NCI-H1436 treated with DMSO at 0.1 percent for 48 hours (cell line): ENCODE measurements at places on chromosomes 2 and 18.

DNA sequence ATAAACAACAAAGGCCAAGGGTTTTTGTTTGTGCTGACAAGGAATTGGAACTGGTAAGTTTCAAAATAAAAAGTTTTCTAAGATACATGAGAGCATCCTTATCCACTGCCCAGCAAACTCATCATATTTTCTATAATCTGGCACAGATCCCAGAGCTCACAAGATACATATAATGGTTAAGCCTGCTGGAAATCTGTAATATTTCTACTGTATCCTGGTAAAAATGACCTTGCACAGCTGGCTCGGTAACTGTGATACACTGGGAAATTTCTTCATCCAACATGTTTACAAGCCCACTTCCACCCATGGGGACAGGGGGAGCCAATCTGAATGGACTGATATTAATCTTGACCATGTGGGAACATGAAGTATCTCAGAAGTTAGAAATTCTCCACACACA is 425.4 kb upstream of the MMADHC start:
- DNase-seq = no peak

- no peak for DNase-seq
Measured at GRCh38 chr2:223465793-223466192, 136.4 kb downstream of the SCG2 start.

- DNase-seq = no peak
Measured at GRCh38 chr2:134284119-134284670, 30.3 kb downstream of the MGAT5 start.

GRCh38 chr2:100321866-100322820 is at the start of gene LONRF2:
Gene LONRF2, minus strand, starts transcription at chr2:100322501. Its CDS starts 408 bp downstream, at chr2:100322093.
- DNase-seq = no peak

GRCh38 chr2:159094173-159094737 is 125.8 kb downstream of the TANC1 start:
- DNase-seq = no peak

- DNase-seq = no peak
Measured at GRCh38 chr2:86274265-86274917, 63.0 kb downstream of the REEP1 start.

DNA sequence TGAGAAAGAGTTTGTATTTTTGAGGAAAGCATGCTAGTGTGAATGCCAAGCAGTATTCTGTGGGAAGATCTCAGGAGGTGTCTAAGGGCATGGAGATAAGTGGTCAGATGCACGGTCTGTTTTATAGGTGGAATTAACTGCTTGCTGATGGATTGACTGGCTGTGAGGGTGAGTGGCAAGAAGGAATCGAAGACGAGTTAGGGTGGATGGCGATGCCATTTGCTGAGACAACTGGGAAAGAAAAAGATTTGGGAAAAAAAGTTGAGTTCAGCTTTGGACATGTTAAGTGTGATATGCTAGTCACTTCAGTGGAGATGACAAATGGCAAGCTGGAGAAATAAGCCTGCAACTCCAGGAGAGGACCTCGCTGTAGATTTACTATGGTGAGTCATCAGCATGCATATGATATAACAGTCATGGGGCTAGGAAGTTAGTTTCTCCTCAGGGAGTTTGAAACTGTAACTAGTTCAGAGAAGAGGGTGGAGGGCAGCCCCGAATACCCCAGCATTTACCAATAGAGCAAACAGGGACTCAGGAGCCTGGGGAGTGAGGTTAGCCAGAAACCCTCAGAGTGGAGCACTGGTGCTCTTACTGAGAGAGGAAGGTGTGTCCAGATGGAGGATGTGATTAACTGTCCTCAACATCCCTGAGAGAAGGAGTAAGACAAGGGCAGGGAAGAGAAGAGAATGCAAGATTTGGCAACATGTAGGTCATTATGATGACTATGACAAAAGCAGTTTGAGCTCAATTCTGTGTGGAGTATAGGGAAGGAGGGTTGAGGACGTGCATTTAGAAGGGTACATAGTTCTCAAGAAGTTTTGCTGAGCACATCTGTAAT is 2.0 kb upstream of the HK2 start:
- no peak for DNase-seq

- DNase-seq = no peak
Measured at GRCh38 chr2:228407821-228408220, 226.3 kb upstream of the SPHKAP start.

DNA sequence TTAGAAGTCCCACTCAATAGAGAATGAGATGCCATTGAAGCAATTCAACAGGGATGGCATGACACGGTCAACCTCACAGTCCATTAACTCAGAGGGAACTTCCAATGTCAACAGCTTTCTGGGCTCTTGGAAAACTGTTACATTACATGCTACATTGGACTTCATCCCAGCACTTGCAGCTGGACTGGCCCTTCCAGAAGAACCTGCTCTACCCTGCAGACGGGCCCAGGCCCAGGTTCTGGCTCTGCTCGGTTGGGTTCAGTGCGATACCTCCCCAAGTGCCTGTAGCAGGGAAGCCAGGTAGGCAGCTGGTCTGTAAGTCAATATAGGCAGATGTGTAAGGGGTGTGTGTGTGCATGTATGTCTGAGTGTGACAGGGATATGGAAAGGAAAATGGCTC is 12.9 kb downstream of the LAMA1 start:
- no peak for DNase-seq

DNA sequence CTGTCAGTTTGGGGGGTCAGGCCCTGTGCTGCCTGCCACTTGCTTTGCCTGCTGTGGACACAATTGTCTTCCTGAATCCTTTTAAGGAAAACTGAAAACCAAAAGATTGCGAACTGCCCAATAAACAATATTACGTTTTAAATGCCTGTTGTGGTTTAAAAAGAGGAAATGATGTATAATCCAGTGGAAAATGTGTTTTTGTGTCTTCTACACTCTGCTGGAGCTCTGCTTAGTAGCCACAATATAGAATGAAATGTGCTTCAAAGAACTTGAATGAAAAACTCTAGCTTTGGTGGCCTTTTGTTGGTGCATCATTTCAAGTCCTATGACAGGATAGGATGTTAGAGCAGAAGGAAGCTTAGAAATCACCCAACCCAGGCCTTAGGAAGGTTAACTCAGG is 23.2 kb upstream of the CABYR start:
- DNase-seq = no peak

DNA sequence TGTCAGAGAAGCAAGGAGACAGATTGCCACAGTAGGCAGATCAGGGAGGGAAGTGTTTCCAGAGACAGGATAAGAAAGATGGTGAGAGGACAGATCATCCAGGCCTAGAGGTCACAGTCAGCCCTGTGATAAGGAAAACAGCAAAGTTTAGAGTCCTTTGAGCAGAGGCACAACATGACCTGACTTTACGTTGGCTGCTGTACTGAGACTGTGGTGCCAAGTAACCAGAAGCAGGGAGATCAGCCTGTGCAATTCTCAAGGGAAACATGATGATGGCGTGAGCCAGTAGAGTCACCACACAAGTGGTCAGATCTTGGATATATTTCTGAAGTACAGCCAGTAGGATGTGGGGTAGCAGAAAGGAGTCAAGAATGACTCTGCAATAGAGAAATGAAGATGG is 43.7 kb downstream of the SMC6 start:
- no peak for DNase-seq

DNA sequence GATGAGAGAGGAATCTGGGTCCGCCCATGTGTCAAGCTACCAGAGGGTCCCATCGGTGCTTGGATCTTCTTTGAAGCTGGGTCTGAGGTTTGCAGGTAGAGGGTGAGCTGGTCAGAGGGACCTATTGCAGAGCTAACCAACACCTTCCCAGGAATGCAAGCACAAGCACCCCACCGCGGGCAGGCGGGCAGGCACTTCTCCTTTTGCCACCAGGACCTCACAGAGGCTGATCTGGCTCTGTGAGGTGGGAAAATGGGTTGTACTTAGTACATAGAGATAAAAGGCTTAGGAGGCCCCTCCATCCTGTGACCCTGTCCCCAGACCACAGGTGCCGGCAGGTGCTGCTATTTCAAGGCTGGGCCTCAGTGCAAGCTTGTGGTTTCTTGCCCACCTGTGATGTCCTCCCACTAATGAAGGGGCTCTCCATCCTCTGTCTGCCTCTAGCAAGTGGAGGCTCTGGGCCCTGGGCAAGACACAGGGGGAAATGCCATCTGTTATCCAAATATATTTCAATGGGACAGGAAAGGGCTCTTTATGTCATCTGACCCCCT is 31.4 kb upstream of the IL37 start:
- no peak for DNase-seq

DNA sequence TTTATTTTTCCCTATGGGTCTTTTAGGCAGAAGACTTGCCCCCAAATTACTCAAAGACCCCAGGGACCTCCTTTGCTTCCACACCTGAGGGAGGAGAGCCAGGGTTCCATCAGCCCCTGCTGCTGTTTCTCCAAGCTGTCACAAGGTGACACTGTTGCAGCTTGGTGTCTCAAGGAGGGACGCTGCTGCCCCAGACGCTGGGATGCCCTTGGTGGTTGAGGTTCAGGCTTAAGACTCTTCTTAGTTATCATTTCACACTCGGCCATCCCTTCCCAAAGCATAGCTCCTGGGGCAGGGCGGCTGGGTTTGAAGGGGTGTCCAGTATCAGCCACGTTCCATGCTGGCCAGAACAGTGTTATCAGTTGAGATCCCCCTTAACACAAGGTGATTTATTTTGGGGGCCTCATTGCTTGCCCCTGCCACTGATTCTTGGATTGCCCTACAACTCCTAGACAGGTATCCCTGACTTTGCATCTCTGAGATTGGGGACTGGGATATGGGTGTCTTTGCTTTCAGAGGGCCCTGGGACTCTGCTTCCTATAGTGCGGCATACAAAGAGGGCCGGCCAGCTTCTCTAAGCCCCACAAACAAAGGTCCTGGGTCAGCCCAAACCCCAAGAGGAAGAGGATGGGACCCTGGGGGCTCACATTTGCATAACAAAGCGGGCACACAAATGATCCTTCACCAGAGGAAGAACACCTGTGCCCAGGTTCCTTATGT is 22.7 kb downstream of the GPR55 start:
- no peak for DNase-seq

DNA sequence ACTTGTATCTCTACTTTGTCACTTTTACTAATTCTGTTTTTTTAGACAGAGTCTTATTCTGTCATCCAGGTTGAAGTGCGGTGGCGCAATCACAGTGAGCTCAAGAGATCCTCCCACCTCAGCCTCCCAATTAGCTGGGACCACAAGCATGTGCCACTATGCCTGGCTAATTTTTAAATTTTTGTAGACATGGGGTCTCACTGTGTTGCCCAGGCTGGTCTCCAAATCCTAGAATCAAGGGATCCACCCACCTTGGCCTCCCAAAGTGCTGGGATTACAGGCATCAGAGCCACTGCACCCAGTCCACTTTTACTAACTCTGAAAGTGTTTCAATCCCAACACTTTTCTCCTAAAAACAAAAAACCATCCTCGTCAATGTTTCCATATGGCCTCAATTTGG is 94.9 kb downstream of the MALT1 start:
- DNase-seq = no peak

DNA sequence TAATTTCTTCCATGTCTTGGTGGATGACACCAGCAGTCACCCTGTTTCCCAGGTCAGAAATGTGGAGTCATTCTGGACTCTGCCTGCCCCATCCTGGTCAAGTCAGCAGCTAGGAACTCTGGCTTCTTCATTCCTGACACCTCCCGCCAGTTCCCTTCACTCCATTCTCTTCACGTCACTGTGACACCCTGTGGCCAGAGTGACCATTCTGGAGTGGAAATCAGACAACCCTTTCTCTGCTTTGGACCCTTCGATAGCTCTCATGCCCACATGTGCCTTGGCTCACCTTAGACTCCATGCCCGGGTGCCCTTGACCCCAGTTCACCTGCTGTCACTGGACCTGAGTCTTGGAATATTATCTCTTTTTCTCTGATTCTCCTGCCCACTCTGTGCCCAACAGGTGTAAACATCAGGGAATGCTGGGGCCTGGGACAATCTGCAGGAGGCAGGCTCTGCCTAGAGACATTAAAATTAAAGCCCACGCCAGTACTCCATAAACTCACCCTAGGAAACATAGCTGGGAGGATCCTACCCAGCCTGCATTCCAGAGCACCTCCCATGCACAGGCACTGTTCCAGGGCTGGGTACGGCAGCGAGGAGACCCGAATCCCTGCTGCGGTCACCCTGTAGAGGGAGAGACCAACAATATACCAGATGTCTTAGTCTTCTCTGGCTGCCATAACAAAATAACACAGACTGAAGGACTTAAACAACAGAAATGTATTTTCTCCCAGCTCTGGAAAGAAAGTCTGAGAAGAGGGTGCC is 41.1 kb upstream of the FAHD2A start:
- no peak for DNase-seq

GRCh38 chr18:21404426-21404825 is 162.4 kb downstream of the GREB1L start:
- DNase-seq = no peak

GRCh38 chr2:134663451-134664450 is 55.0 kb downstream of the TMEM163 start:
- no peak for DNase-seq

- no peak for DNase-seq
Measured at GRCh38 chr18:69866212-69866611, 81.5 kb downstream of the CD226 start.

DNA sequence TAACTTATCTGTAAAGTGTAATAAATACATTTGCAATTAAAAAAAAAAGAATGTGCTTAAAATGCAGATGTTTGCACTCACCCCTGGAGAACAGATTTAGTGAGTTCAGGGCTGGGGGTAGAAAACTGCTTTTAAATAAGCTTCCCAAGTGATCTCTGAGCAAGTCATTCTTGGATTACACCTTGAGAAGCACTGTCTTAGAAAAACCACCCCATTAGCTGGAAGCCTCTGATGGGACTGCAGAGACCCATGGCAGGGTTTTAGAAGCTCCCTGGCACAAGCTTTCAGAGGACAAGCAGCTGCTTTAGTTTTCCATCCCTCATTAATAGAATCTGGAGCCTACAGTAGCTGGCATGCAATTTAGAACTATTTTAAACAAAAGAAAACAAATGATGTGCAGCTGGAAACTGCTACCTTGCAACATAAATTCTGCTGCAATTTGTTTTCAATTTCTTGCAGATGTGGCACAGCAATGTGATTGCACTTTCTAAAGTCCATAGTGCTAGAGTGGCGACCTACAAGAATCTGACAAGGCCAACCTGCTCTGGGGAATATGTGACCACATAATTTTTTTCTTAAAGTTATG is 141.5 kb downstream of the CDC42EP3 start:
- no peak for DNase-seq

DNA sequence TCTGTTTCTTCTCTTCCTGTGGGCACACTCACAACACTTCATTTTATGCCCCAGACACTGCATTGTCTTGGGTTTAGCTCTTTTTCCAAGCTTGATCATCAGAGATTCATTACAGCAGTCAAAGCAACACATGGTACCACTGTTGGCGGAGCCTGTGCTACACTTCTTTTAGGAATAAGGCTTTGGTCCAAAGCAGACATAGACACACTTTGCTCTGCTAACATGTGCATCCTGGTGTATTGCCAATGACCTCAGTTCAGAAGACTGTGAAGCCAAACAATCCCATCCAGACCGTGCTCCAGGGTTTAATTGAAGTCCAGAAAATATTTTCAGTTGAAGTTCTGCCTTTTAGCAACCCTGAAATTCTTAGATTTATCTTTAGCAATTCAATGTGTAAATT is 354.6 kb upstream of the RAB12 start:
- DNase-seq = no peak

GRCh38 chr18:54020156-54020745 is 204.2 kb downstream of the MBD2 start:
- no peak for DNase-seq
